GM10248 (cell line): ENCODE measurements at places on chromosomes 7 and 10.

DNA sequence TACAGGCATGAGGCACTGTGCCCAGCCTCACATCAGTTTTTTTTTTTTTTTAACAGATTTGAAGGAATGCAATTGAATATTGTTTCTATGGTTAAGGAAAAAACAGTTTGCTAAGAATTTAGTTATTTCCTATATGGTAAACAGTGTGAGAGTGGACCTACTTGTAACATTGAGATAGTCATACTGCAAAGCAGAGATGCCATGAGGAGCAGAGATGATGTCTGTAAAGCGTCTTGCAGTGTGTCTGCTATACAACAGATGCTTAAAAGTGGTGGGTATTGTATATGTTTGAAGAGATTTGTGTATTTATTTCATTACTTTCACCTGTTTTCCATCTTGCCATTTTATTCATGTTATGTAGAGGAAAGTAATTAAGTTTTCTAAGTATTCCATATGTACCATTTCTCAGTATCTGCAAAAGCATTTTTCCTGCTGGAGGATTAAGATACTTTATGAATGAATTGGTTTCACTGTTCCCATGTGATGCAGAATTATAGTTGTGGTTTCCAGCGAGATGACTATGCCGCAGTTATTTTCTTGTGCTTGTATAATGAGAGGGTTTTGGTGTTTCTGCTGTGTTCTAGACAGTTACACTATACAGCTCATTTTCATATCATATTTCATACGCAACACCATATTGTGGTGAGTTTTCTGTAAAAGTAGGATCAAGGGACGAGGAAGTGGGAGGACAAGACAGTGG is 26.6 kb downstream of the TET1 start:
- DNase-seq: no peak

GRCh38 chr7:76282344-76283253 is 19.9 kb upstream of the HSPB1 start:
- DNase-seq: no peak

- no peak for DNase-seq
These were observed 128.4 kb upstream of the ZNF746 start for GRCh38 chr7:149625947-149626392.

DNA sequence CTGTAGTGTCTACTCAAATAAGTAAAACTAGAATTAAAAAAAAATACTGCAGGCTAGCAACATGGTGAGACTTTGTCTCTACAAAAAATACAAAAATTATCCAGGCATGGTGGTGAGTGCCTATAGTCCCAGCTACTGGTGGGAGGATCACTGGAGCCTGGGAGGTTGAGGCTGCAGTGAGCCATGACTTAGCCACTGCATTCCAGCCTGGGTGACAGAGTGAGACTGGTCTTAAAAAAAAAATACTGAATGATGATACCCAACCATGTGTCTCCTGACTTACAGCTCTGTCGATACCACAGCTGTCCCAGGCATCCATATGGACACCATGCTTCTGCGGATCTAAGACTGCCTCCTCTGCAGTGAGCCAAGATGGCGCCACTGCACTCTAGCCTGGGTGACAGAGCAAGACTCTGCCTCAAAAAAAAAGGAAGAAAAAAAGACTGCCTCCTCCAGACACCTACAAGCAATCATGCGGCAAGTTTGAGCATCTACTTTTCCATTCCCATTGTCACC is 7.9 kb upstream of the FRAT1 start:
- DNase-seq: no peak

DNA sequence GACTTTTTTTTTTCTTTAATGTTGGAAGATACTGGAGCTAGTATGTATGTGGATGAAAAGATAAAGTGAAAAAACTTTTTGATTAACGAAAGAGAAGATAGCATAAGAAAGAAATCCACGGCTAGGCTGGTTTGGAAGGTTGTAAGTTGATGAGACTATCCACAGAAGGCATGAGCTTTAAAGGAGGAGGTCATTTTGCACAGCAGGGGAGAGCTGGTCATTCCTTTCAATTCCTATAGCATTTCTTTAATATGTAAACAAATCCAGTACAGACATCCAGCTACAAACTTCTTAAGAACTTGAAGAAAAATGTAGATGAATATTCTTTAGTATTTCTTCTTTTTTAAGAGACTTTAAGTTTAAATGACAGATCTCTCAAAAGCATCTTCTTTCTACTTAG is 281.3 kb downstream of the CACNA2D1 start:
- DNase-seq: no peak

DNA sequence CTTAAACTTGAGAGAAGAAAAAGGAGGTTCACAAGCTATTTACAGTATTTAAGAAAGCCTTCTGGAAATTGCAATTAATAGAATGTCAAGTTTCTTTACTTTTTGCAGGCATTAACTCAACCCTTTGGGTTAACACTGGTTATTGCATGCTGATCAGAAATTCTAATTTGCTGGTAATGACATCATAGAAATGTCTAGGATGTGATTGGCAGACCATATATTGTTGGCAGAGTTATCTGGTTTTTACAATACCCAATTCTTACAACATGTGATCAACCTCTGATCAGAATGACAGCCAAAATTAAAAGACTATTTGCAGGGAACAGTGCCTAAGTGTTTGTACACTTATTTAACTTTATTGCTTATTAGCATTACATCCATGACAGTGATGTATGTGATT is 1.6 kb upstream of the CASD1 start:
- DNase-seq: no peak

DNA sequence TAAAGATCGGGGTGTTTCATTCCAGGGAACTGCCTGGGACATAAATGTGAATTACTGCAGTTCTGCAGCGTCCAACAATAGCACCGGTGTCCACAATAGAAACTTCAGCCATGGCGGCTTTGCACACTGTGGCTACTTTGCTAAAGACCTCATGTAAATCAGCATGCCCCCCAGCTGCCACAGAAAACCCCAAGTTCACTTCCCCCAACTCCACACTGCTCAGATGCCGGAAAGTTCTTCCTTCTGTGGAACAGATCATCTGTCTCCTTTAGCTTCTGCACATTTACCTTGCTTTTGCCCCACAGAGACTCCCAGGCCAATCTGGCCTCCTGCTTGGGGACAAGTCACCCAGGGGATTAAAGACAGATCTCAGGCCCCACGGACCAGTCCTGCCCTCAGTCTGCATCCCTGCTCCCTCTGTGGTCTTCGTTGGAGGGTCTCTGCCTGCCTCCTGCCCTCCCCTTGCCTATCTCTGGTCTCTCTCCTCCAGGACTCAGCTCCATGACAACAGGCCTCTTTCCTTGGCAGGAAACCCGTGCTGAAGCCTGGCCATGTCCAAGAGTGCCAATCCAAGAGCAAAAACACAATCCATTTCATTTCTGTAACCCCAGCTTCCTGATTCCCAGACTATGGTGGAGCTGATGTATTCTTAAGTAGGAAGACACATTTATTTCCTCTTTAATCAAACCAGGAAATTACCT is 403.2 kb downstream of the RPS24 start:
- no peak for DNase-seq

DNA sequence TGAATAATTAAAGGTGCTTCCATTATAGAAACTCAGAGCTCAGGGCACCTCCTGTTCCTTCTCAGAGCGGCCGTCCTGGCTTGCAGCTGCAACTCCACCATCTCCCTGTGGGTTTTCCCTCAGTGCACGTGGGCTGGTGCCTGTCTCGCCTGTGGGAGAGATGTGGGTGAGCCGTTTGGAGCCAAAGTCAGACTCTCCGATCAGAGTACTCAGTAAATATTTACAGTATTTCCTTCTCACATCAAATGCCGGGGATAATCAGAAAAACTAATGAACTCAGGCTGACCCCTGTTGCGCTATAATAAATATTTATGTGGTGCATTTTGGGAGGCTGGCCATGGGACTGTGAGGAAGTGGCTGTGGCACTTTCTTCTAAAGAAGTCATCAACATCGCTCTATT is 155.8 kb upstream of the HABP2 start:
- DNase-seq: no peak

DNA sequence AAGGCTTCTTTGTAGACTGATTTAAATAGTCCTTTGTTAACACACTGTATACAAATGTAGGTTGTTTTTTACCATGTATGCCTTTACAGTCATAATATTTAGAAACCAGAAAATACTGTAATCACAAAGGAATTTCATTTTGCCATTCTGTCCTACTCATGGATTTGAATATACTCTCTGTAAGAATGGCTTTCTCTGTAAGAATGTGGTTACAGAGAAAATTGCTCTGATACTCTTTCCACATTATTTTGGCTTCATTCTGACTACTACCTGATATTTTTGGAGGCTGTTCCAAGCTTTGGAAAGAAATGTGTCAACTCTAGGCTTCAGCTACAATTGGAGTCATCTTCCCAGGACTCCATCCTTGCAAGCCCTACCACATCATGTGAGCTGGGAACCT is 23.5 kb downstream of the CH25H start:
- DNase-seq: no peak

GRCh38 chr10:103618575-103619423 is 125.3 kb downstream of the NEURL1 start:
- no peak for DNase-seq

GRCh38 chr10:32143302-32143847 is 87.2 kb upstream of the KIF5B start:
- DNase-seq: no peak
